ENCODE measurements at places on chromosomes 12 and 14.

DNA sequence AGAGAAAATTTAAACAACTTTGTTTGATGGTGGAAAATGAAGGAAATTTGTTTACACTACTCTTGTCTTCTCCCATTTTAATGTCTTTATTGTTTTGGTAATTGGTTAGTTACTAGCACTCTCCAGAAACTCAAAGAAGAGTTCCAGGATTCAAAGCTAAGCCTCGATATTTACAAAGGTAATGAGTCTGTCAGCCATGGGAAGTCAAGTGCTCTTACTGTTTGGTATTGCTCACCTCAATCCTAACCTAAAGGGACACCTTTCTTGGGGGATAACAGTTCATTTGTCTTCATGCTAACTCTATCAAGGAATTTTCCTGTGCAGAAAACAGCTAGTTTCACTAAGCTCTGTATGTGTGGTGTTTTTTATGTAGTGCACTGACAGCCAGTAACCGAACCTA, 222.9 kb upstream of the LMO3 start:
- no peak for DNase-seq

GRCh38 chr12:124808272-124808671, 55.4 kb downstream of the SCARB1 start:
- DNase-seq = no peak

DNA sequence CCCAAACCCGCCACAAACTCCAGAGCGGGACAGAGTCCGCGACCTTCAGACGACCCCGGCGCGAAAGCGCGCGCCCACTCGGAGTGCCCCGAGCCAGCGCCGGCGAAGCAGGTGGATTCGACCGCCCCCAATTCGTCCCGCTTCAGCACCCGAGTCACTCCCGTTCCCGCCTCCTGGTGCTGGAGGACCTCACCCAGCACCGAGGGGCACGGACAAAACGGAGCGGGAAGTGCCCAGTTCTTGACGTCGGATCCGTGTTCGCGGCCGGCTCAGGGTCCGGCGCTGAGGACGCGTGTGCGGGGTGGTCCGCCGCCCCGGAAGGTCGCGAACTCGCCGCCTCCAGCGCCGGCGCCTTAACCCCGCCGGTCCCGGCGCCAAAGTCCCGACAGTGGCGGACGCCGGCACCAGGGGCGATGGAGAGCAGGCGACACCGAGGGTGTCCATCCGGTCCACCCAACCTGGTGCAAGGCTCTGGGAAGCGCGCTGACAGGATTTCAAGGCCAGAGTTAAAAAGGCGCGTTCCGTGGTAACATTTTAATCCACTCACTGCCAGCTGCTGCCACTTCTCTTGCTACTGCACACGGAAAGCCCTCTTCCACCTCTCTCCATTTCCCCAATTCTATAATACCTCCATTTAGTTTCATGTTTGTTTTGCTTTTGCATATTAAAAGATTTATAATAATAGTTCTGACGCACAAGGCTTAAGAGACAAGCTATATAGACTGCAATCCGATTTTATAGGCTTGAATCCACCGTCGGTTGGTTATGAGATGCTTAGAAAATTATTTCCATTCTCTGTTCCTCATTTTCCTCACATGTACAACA, 240.0 kb upstream of the CPNE8 start:
- no peak for DNase-seq

GRCh38 chr12:50268482-50268881, 14.8 kb downstream of the LIMA1 start:
- DNase-seq = no peak

- peak; percentile 3 for DNase-seq
Measured at GRCh38 chr12:48442179-48442847, 30.0 kb upstream of the ANP32D start.

GRCh38 chr12:47394070-47394469, 311.8 kb downstream of the RPAP3 start:
- no peak for DNase-seq

DNA sequence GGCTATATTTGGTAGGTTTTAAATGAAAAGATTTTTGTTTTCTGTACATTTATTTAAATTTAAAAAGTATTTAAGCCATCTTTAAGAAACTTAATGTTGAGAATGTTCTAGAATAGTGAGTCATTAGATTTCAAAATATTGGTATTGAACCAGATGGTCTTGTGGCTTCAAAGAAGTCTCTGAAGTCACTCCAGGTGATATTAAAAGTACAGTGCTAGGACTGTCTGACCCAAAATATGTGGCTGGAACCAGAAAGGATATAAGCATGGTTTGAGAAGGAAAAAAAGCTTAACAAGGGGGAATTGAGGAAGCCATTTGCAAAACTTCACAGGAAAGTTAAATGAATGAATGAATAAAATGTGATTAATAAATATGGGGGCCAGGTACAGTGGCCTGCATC, 28.7 kb upstream of the MDM2 start:
- no peak for DNase-seq

- DNase-seq = peak; percentile 91
Measured at GRCh38 chr14:102063109-102063807, 23.6 kb downstream of the HSP90AA1 start.

DNA sequence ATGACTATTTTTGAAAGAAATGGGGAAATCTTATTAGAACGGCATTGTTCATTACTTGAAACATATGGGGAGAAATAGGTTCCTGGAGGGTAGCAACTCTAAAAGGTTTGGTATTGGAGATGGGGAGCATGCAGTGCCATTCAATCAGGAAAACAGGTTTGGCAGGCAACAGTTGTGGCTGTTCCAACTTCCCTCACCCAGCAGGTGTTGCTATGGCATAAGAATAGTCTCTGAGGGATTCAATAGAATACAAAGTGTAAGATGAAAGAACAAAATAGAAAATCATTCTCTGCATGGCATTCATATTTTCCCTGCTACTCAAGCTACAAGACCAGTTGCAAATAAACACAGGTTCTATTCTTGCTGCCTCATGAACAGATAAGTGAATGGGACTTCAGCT, 393.3 kb upstream of the RPL10L start:
- no peak for DNase-seq

DNA sequence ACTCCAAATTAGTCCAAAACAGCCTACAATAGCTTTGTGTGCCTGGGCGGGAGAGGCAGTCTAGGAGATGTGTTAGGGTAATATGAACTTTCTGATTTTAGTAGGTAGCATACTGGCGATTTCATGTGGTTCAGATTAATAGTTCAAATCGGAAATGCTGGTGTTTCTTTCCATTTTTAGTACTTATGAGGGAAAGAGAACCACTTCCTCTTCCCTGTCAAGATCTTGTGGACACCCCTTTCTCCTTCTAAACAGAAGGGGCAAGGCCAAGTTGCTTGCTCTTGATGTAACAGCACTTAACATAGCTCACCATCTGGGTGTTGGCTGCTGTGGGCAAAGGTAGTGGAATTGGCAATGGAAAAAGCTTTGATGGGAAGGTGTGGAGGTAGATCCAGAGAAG, 32.2 kb upstream of the IGF1 start:
- no peak for DNase-seq

DNA sequence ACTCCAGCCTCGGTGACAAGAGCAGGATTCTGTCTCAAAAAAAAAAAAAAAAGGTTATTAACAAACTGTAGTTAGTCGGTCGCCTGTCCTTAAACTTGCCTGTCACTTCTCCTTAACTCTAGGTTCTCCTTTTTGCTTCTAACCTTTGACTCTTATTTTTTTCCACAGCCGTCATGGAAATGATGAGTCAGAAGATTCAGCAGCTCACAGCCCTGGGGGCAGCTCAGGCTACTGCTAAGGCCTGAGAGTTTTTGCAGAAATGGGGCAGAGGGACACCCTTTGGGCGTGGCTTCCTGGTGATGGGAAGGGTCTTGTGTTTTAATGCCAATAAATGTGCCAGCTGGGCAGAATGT, 418 bp upstream of the MYG1 start:
- DNase-seq = peak; percentile 29

GRCh38 chr12:60290532-60290931, 694.7 kb downstream of the SLC16A7 start:
- DNase-seq = no peak

DNA sequence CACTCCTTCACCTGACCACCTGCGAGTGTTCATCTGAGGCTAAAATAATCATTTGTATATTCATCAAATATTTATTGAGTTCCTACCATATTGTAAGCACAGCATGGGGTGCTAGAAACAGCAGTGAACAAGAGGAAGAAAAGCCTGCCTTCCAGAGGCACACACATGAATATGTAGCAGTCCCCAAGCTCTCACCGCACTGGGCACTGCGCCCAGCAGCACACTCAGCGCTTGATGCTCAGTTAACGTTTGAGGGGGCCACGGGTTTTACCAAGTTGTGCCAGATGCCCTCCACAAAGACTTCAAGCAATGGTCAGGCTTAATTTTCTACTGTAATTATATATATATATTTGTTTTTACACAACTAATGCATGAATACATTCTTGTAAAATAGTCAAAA, 52.0 kb downstream of the HELB start:
- DNase-seq = no peak

GRCh38 chr14:58638231-58639197, 752 bp downstream of the DACT1 start:
- no peak for DNase-seq

- no peak for DNase-seq
Measured at GRCh38 chr12:82555699-82556098, 131.0 kb upstream of the TMTC2 start.

DNA sequence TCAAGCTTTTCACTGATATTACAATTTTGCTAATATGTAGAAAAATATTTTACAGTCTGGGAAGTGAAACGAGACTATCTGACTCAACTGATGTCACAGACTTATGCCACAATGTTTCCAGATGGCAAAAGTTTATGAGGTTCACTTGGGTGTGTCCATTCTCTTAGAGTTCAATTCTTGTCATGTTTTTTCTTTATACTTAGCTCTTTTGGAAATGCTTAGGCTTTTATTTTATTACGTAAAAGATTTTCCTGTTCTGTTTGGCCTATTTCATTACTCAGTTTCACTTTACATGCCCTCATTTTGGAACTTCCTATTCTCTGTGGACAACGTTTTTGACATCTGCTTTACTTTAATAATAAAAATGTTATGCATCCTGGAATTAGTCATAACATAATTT, 2.1 kb upstream of the PDZRN4 start:
- no peak for DNase-seq

GRCh38 chr12:131803961-131804521, 24.2 kb upstream of the MMP17 start:
- no peak for DNase-seq

GRCh38 chr12:3753544-3754284, 805 bp upstream of the CRACR2A start:
- DNase-seq = no peak

DNA sequence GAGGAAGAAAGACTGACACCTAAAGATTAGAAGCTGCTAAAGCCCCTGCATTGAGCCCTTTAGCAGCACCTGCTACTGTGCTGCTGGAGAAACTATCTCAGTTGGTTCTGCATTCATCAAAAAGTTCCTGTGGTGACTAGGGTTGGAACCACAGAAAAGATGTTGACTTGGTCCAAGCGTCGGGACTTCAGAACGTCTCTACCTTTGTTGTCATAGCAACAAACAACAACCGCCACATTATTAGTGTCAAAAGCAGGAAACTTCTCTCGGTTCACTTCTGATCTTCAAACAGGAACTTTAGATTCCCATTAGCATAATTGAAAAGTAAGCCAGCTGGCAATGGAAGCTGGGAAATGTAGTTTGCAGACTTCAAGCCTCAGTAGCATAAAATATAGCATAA, 368.0 kb downstream of the SEC23A start:
- DNase-seq = no peak

- DNase-seq = no peak
Measured at GRCh38 chr12:90074086-90074485, 365.4 kb upstream of the ATP2B1 start.

All from HCT116 (cell line).